ENCODE measurements at places on chromosomes 12 and 14. TPM values are rescaled to one million over a fixed set of nuclear protein-coding genes. Genes with fewer than 3 reads are reported as not detected.

DNA sequence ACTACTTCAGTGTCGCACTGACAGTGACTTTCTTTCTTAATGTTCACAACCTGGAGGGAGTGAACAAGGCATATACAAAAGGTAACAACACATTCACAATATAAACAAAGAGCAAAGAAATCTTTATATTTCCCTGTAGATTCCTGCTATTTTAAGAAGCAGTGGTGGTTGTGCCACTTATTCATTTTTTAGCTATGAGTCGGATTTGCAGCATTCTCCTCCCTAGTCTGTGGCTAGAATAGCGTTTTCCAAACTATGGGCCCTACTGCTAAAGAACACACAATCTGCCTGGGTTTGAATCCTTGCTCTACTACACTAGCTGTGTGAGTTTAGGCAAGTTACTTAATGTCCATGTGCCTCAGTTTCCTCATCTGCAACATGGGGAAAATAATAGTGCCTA, 18.6 kb upstream of the MDM1 start:
- DNase-seq = no peak

GRCh38 chr14:63840981-63841380, 11.8 kb upstream of the SYNE2 start:
- no peak for DNase-seq

- DNase-seq = no peak
These were observed 171.7 kb upstream of the RTL1 start for GRCh38 chr14:101075025-101075800.

DNA sequence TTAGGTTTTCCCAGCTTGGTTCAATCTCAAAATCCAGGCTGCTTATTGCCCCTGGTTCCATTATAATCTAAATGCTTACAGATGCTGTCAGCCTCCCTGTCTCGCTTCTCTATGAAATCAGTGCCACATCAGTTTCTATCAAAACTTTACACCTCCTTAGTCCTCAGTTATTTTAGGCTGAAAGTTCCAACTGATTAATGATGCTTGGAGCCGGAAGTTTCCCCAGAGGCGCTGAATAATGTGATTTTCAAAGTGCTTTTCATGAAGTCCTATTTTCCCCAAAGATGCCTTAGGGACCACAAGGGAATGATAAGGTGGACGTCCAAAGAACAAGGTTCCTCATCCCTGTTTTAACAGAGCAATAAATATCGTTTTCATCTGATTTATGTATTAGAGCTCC, 262.4 kb upstream of the RMST start:
- no peak for DNase-seq

DNA sequence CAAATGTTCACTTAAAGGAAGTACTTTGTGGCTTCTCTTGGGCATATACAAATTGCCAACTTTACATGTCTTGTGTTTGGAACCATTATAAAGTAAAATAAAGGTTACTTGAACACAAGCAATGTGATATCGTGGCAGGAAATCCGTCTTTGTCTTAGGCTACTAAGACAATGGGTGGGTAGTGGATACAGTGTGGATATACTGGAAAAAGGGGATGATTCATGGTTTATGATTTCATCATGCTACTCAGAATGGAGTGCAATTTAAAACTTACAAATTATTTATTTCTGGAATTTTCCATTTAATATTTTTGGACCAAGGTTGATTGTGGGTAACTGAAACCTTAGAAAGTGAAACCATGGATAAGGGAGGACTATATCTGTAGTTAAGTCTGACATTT, 48.4 kb downstream of the MYRFL start:
- no peak for DNase-seq

GRCh38 chr14:90045616-90046015, 16.2 kb upstream of the KCNK13 start:
- DNase-seq = no peak

GRCh38 chr12:125890971-125891370, 825.7 kb downstream of the AACS start:
- DNase-seq = no peak

- no peak for DNase-seq
These were observed 75.1 kb downstream of the ETNK1 start for GRCh38 chr12:22700106-22700505.

DNA sequence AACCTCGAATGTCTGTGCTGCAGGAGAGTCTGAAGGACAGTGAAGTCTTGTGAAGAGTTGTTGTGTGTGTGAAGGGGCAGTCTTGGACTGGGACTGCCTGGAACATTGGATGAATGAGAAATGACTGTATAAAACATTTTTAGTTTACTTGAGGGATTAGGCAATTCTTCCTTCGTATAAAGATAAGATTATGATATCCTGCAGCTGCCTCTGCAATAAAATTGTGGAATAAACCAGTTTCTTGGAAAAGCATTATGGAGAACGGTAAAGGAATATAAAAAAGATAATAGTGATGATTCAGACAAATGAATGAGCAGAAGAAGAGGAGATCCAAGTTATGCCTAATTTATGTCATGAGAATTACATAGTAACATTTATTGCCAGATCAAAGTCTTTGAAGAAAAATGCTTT, 30.9 kb upstream of the LUM start:
- no peak for DNase-seq

- no peak for DNase-seq
These were observed 13.2 kb downstream of the HEBP1 start for GRCh38 chr12:12986775-12987331.

DNA sequence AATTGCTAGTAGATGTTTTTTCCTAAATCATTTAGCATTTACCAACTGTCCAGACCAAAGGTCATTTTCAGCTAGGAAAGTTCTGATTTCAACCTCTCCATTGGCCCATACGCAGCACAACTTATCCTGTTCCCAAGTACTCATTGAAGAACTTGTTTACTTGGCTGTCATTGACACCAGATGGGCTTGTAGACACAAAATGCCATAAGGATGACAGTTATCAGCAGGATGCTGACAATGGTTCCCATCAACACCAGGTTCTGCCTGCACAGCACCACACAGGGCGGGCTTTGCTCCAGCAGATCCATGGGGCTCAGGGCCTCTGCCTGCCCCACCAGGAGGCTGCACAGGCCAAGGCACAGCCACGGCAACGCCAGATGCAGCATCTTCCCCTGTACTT, 36.5 kb upstream of the TMPRSS12 start:
- no peak for DNase-seq

DNA sequence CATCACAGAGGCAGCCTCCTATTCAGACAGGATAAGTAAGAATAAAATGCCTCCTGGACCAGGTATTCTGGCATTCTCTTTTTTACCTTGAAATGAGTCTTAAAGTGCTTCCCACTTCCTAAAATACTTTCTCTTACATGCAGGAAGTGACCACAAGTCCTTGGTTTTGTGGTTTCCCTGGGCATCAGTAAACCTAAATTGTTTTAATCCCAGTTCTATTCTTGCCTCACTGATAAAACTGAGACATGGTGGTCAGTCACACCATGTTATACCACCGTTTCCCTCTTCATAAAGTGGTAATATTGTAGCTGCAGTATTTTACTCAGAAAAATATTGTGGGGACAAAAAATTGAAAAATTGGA, 1.2 kb upstream of the SALL2 start:
- DNase-seq = no peak

Gene ADAM21
- 0.14 TPM for total RNA-seq

Gene CDKN3
- 13.5 TPM for total RNA-seq

Gene LBHD2
- not detected for total RNA-seq

Gene FAM222A
- total RNA-seq = 2.9 TPM

Gene PAPLN
- total RNA-seq = 10.2 TPM

Gene HRK
- total RNA-seq = 0.14 TPM

Gene DHH
- 2.4 TPM for total RNA-seq

Gene OVCH1
- total RNA-seq = 3.0 TPM
